ENCODE measurements at places on chromosomes 4 and X.

- H3K27ac ChIP-seq: no peak overlapping the region
- H3K4me1 ChIP-seq: peaks cover 15% of the 10 kb centered on the region
- H3K4me3 ChIP-seq: no peak overlapping the region
- no peaks in the 10 kb centered on the region for H3K36me3 ChIP-seq
- DNase-seq: no peak
- no peaks in the 10 kb centered on the region for H3K27me3 ChIP-seq
Measured at GRCh38 chr4:102007959-102008425, 217.5 kb downstream of the BANK1 start.

DNA sequence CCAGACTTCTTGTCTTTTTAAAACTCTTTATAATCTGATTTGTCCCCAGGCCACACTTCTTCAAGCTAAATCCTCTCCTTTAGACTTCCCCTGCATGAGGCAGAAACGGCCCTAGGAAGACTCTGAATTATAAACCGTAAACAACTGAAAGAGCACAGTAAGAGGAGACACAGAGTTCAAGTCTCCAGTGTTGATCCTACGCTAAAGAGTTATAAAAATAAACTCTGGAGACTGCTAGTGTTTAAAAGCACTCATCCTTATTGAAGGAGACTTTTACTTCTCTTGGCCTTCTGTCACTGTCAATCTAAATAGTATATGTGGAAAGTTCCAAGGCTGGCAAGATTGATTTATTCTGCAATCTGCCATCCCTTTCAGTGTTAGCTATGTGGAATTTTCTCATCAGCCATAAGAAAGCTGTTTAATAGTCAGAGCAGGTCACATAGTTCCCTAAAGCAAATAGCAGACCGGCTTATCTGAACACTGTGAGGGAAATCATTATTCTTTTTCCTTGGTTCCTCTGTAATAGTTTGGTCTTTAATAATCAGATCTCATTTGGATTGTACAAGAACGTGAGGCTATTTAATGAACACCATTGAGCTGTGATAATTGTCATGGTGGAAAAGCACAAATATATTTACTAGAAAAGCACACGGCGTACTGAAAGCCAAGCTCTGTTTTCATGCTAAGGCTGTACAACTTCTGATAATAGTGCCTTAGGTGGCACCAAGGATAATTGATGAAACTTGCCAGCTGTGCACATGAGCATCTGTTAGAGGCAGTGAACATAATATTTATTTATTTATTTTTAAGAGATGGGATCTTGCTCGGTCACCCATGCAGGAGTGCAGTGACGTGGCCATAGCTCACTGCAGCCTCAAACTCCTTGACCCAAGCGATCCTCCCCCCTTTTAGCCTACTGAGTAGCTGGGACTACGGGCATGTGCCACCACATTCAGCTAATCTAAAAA is 157.7 kb downstream of the CEP135 start:
- H3K4me1 ChIP-seq: peaks cover 18% of the 10 kb centered on the region
- no peaks in the 10 kb centered on the region for H3K27me3 ChIP-seq
- no peak for DNase-seq
- peaks cover 7% of the 10 kb centered on the region for H3K36me3 ChIP-seq

GRCh38 chr4:84167564-84167963 is 331.5 kb downstream of the NKX6-1 start:
- no peak for DNase-seq
- no peak overlapping the region for H3K4me3 ChIP-seq
- H3K4me1 ChIP-seq: no peaks in the 10 kb centered on the region
- no peaks in the 10 kb centered on the region for H3K36me3 ChIP-seq
- no peaks in the 10 kb centered on the region for H3K27me3 ChIP-seq
- H3K27ac ChIP-seq: no peak overlapping the region

- no peak overlapping the region for H3K27ac ChIP-seq
- no peak overlapping the region for H3K4me3 ChIP-seq
- H3K36me3 ChIP-seq: no peaks in the 10 kb centered on the region
Measured at GRCh38 chr4:41064953-41065352, 149.4 kb downstream of the APBB2 start.

- no peak overlapping the region for H3K27ac ChIP-seq
- no peaks in the 10 kb centered on the region for H3K4me1 ChIP-seq
- peaks cover 4% of the 10 kb centered on the region for H3K36me3 ChIP-seq
- no peaks in the 10 kb centered on the region for H3K27me3 ChIP-seq
Measured at GRCh38 chr4:184613405-184613804, 35.8 kb downstream of the CASP3 start.
